ENCODE measurements at places on chromosomes 12 and 14. TPM values are rescaled to one million over a fixed set of nuclear protein-coding genes. Genes with fewer than 3 reads are reported as not detected.

- H3K27me3 ChIP-seq: no peaks in the 10 kb centered on the region
- no peak overlapping the region for H3K4me3 ChIP-seq
- no peaks in the 10 kb centered on the region for H3K4me1 ChIP-seq
- DNase-seq: no peak
Measured at GRCh38 chr12:67630373-67631088, 18.0 kb upstream of the DYRK2 start.

DNA sequence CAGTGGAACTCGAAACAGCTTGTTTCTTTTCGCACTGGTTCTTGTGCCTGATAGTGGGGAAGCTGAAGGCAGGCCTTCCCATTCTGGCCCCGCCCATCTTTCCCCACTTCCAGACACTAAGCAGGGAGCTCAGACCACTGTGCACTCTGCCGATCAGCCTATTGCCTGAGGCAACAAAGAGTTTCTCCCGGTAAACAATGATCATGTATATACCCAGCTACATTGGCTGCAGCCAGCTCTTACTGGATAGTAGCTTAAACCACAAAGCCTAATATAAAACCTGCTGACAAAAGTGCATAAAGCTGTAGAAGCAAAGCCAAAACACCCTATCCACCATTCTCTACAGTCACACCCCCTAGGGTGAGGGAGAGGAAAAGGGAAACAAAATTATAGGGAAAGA lies 24.7 kb upstream of the GLIPR1 start:
- no peak for DNase-seq
- H3K36me3 ChIP-seq: no peaks in the 10 kb centered on the region
- H3K27me3 ChIP-seq: no peaks in the 10 kb centered on the region
- H3K4me1 ChIP-seq: no peaks in the 10 kb centered on the region

DNA sequence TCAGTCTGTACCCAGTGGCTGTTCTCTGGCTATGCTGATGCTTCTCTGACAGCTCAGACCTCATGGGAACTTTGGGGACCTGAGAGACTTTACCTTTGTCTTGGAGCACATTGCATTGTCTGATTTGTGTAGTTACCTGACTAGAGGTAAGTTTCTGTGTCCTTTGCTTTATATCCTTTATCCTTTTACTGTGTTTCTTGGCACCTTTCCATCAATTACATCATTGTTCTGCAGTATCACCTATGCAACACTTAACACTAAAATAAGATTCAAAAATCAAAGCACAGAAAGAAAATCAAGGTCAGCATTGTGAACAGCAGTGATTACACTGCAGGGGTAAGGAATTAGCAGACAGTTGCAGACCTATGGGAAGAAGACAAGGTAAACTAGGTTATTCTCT lies 43.8 kb downstream of the SLC35F4 start:
- no peak overlapping the region for H3K4me3 ChIP-seq
- no peaks in the 10 kb centered on the region for H3K36me3 ChIP-seq
- H3K27ac ChIP-seq: no peak overlapping the region
- H3K4me1 ChIP-seq: no peaks in the 10 kb centered on the region
- no peak for DNase-seq

- H3K27me3 ChIP-seq: no peaks in the 10 kb centered on the region
- no peaks in the 10 kb centered on the region for H3K36me3 ChIP-seq
- H3K4me1 ChIP-seq: peaks cover 7% of the 10 kb centered on the region
- H3K4me3 ChIP-seq: no peak overlapping the region
Measured at GRCh38 chr14:69619012-69619411, 7.6 kb downstream of the SUSD6 start.

EPYC gene
- not detected for total RNA-seq

- no peaks in the 10 kb centered on the region for H3K36me3 ChIP-seq
- H3K4me3 ChIP-seq: no peak overlapping the region
- no peaks in the 10 kb centered on the region for H3K27me3 ChIP-seq
- peaks cover 6% of the 10 kb centered on the region for H3K4me1 ChIP-seq
- no peak overlapping the region for H3K27ac ChIP-seq
Measured at GRCh38 chr12:53070877-53071492, 8.2 kb downstream of the SPRYD3 start.

- no peak overlapping the region for H3K27ac ChIP-seq
- no peak overlapping the region for H3K4me3 ChIP-seq
- no peaks in the 10 kb centered on the region for H3K27me3 ChIP-seq
- no peak for DNase-seq
Measured at GRCh38 chr12:21894792-21895595, 46.2 kb downstream of the ABCC9 start.

SIX1 gene
- 0.32 TPM for total RNA-seq

DNA sequence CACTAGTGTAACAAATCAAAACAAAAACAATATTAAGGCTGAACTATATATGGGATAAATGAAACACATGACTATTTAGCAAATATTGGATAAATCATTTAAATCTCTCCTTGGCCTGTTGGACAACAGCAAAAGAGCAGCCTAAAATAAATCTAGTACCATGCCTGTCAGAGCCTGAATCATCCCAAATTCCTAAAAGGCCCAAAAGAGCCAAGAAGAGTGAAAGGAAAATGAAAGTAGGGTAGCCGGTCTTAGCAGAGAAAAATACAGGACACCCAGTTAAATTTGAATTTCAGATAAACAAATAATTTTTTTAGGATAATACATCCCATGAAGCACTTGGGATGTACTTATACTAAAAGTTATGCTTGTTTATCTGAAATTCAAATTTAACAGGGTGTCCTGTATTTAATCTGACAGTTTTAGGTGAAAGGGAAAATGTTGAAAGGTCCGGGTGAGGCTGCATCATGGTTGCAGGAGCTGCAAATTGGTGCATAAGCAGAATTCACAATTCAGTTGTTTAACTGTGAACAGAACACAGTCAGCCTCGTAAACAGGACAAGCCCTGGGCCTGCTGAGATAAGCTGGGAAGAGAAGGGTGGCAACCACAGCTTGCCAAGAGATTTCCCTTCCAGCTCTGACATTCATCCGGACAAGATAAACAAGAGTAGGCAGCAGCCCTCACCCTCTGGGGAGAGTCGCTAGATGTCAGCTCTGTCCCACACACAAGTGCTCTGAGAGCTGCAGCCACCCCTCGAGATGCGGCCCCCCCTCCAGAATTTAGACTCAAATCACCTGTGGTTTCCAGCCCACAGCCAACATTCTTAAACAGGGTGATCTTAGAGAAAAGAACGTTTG lies 30.3 kb downstream of the DMAC2L start:
- DNase-seq: peak; percentile 17
- no peaks in the 10 kb centered on the region for H3K27me3 ChIP-seq
- peaks cover 3% of the 10 kb centered on the region for H3K4me1 ChIP-seq
- H3K4me3 ChIP-seq: no peak overlapping the region

DNA sequence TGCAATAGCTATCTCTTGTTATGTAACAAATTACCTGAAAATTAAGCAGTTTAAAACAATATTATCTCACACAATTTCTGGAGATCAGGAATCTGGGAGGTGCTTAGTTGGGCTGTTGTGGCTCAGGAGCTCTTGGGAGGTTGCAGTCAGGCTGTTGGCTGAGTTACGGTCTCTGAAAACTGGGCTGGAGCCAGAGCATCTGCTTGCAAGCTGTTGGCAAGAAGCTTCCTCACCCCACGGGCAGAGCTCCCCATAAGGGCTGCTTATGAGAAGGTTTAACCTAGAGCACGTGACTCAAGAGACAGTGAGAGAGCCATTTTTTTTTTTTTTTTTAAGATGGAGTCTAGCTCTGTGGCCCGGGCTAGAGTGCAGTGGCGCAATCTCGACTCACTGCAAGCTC lies 346.8 kb downstream of the ATP23 start:
- no peak overlapping the region for H3K4me3 ChIP-seq
- no peaks in the 10 kb centered on the region for H3K27me3 ChIP-seq
- no peak for DNase-seq
- H3K4me1 ChIP-seq: no peaks in the 10 kb centered on the region
- no peaks in the 10 kb centered on the region for H3K36me3 ChIP-seq
- H3K27ac ChIP-seq: no peak overlapping the region

GRCh38 chr12:28068467-28068866 lies 95.9 kb upstream of the PTHLH start:
- H3K4me1 ChIP-seq: no peaks in the 10 kb centered on the region
- H3K36me3 ChIP-seq: no peaks in the 10 kb centered on the region
- H3K4me3 ChIP-seq: no peak overlapping the region
- no peaks in the 10 kb centered on the region for H3K27me3 ChIP-seq
- no peak overlapping the region for H3K27ac ChIP-seq

- H3K36me3 ChIP-seq: no peaks in the 10 kb centered on the region
- no peaks in the 10 kb centered on the region for H3K27me3 ChIP-seq
- no peaks in the 10 kb centered on the region for H3K4me1 ChIP-seq
- DNase-seq: no peak
- no peak overlapping the region for H3K4me3 ChIP-seq
Measured at GRCh38 chr12:123107926-123108681, 42.8 kb downstream of the PITPNM2 start.

DNA sequence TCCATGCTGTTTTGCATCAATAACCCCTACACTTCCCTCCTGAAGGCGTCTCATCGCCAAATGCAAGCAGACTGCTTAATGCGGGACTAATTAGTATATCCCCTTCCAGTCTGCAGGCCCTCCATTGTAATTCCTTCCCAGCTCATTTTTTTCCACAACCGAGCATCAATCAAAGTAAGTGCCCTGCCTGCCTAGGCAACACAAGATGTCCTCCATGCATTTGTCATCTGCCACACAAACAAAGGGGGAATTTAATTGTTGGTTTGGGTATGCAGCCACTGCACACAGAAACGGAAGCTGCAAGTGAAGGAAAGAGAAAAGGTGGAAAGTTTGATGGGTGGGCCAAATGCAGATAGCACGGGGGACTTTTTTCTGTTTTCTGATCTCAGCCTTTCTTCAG lies 168.0 kb downstream of the EGLN3 start:
- H3K27ac ChIP-seq: no peak overlapping the region
- no peaks in the 10 kb centered on the region for H3K27me3 ChIP-seq
- H3K36me3 ChIP-seq: no peaks in the 10 kb centered on the region
- DNase-seq: no peak

- H3K36me3 ChIP-seq: no peaks in the 10 kb centered on the region
- no peaks in the 10 kb centered on the region for H3K27me3 ChIP-seq
- H3K4me3 ChIP-seq: no peak overlapping the region
- peaks cover 10% of the 10 kb centered on the region for H3K4me1 ChIP-seq
Measured at GRCh38 chr12:53743266-53744129, 8.3 kb downstream of the CISTR start.

OSGEP gene
- total RNA-seq: 64.3 TPM

GRCh38 chr14:91484186-91484585 lies 25.9 kb downstream of the PPP4R3A start:
- no peaks in the 10 kb centered on the region for H3K36me3 ChIP-seq
- no peaks in the 10 kb centered on the region for H3K4me1 ChIP-seq
- no peak overlapping the region for H3K27ac ChIP-seq
- no peaks in the 10 kb centered on the region for H3K27me3 ChIP-seq
- no peak for DNase-seq
- H3K4me3 ChIP-seq: no peak overlapping the region

DDX54 gene
- total RNA-seq: 110 TPM

DNA sequence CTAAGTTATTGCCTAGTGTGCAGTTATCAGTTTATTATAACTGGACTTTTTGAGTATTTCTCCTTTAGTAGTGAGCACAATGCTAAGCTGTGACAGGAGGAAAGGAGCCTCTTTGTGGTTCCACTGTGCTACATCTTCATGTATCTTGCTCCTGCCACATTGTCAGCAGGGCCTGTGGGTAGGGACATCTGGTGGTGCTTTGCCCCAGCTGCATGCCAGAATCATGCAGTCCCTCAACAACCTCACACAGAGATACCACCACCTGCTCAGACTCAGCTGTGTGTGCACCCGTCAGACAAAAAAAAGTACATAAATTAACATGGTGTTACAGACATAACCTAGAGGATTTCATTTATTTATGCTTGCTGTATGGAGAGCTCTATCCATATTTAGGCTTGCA lies 51.1 kb downstream of the MIS18BP1 start:
- H3K4me3 ChIP-seq: no peak overlapping the region
- no peaks in the 10 kb centered on the region for H3K27me3 ChIP-seq
- no peak overlapping the region for H3K27ac ChIP-seq
- H3K4me1 ChIP-seq: no peaks in the 10 kb centered on the region
- DNase-seq: no peak

- H3K27me3 ChIP-seq: no peaks in the 10 kb centered on the region
- H3K4me1 ChIP-seq: no peaks in the 10 kb centered on the region
- H3K4me3 ChIP-seq: no peak overlapping the region
- DNase-seq: no peak
Measured at GRCh38 chr12:51055060-51055459, 6.9 kb downstream of the LETMD1 start.

- H3K36me3 ChIP-seq: no peaks in the 10 kb centered on the region
- peak overlapping the region; percentile 71 for H3K27ac ChIP-seq
- DNase-seq: peak; percentile 77
- no peaks in the 10 kb centered on the region for H3K27me3 ChIP-seq
Measured at GRCh38 chr12:3236345-3237187, 159.4 kb downstream of the TSPAN9 start.

DNA sequence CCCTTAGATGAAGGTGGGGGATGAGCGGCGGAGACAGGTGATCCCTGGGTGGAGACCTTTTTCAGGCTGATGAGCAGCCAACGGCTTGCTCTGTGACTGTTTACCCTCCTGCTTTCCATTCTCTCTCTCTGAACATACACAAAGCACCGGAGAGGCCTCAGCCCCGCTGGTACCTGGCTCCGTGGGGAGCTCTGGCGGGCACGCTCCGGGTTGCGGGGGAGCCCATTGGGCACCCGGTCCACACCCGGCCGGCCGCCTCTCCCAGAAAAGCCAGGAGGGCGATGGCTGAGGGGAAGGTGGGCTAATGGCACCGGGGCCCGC lies 545 bp downstream of the SMARCC2 start:
- peak overlapping the region; percentile 49 for H3K4me3 ChIP-seq
- H3K27me3 ChIP-seq: no peaks in the 10 kb centered on the region
- peak overlapping the region; percentile 81 for H3K27ac ChIP-seq
- H3K36me3 ChIP-seq: peaks cover 3% of the 10 kb centered on the region
- H3K4me1 ChIP-seq: peaks cover 19% of the 10 kb centered on the region
- DNase-seq: no peak

RAPGEF3 gene
- 2.3 TPM for total RNA-seq

DLK1 gene
- not detected for total RNA-seq

DNA sequence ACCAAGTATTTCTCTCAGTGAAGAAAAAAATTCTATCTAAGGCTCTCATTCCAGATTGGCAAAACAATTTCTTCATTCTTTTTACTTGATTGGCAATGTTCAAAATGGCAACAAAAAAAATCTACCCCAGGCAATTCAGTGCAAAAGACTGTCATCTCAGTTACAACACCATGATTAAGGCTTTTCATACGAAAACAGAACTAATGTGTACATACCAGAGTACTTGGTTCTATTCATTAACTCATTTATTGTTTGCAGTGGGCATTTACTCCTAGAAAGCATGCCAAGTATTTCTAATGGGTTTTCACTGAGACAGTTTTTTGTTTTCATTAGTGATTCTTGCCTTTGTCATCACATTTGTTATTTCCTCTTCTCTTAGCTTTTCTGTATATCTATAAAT lies 33.0 kb downstream of the DBX2 start:
- no peak for DNase-seq
- H3K4me3 ChIP-seq: no peak overlapping the region
- H3K36me3 ChIP-seq: no peaks in the 10 kb centered on the region
- no peaks in the 10 kb centered on the region for H3K27me3 ChIP-seq
- H3K27ac ChIP-seq: no peak overlapping the region
- H3K4me1 ChIP-seq: no peaks in the 10 kb centered on the region

CMAS gene
- total RNA-seq: 70.4 TPM

- H3K4me1 ChIP-seq: peaks cover 14% of the 10 kb centered on the region
- no peaks in the 10 kb centered on the region for H3K36me3 ChIP-seq
- H3K27me3 ChIP-seq: no peaks in the 10 kb centered on the region
Measured at GRCh38 chr12:1810201-1810930, 10.0 kb upstream of the LRTM2 start.

STRAP gene
- total RNA-seq: 262 TPM
